ENCODE measurements at places on chromosomes 16 and 17. TPM values are rescaled to one million over a fixed set of nuclear protein-coding genes. Genes with fewer than 3 reads are reported as not detected.

Gene WFDC1
- polyA plus RNA-seq = 1.1 TPM

Gene PAM16
- polyA plus RNA-seq = 28.9 TPM

Gene ABCC11
- polyA plus RNA-seq = not detected

Gene SMIM36
- polyA plus RNA-seq = 0.09 TPM

Gene TSC2
- polyA plus RNA-seq = 92.4 TPM

Gene NEUROD2
- polyA plus RNA-seq = 0.05 TPM

Gene KRTAP1-5
- not detected for polyA plus RNA-seq

Gene KCNJ18
- polyA plus RNA-seq = not detected

Gene NPIPB2
- 3.4 TPM for polyA plus RNA-seq

Measured in hindlimb muscle (tissue), 1 donor.